ENCODE measurements at places on chromosomes 12 and 14.

DNA sequence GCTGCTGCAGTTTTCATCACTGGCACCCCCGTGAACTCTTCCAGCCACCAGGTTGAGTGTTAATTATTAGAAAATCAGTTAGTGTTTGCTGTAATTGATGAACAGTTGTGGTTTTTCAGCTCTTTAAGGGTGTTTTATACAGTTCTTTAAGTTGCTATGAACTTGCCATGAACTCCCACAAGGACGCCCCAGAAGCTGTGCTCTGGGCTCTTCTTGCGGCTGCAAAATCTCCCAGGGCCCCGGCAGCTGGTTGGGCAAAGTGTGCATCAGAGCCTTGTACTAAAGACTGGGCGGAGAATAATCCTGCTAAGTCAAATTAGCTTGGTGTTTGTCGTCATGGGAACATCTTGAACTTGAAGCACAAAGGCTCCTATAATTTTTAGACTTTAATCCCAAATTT is 82.2 kb downstream of the EML1 start:
- DNase-seq, result no peak

DNA sequence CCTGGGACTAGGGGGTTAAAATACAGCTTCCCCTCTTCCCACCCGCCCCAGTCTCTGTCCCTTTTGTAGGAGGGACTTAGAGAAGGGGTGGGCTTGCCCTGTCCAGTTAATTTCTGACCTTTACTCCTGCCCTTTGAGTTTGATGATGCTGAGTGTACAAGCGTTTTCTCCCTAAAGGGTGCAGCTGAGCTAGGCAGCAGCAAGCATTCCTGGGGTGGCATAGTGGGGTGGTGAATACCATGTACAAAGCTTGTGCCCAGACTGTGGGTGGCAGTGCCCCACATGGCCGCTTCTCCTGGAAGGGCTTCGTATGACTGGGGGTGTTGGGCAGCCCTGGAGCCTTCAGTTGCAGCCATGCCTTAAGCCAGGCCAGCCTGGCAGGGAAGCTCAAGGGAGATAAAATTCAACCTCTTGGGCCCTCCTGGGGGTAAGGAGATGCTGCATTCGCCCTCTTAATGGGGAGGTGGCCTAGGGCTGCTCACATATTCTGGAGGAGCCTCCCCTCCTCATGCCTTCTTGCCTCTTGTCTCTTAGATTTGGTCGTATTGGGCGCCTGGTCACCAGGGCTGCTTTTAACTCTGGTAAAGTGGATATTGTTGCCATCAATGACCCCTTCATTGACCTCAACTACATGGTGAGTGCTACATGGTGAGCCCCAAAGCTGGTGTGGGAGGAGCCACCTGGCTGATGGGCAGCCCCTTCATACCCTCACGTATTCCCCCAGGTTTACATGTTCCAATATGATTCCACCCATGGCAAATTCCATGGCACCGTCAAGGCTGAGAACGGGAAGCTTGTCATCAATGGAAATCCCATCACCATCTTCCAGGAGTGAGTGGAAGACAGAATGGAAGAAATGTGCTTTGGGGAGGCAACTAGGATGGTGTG is 1.9 kb downstream of the GAPDH start:
- DNase-seq, result peak; percentile 30

GRCh38 chr14:88384718-88385117 is 739 bp upstream of the SPATA7 start:
- no peak for DNase-seq

DNA sequence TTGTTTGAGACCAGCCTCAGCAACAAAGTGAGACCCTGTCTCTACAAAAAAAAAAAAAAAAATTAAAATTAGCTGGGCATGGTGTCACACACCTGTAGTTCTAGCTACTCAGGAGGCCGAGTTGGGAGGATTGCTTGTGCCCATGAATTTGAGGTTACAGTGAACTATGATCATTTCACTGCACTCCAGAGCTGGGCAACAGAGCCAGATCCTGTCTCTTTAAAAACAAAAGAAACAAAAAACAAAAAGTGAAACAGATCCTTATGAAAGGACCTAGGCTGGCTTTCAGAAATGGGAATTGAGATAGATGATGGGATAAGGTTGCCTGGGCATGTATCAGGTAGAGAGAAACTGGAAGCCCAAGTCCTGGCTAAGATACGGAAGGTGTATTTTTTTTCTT is 13.9 kb downstream of the ACTR6 start:
- DNase-seq, result no peak

GRCh38 chr14:96256407-96256806 is 397 bp downstream of the BDKRB1 start:
- DNase-seq, result no peak

DNA sequence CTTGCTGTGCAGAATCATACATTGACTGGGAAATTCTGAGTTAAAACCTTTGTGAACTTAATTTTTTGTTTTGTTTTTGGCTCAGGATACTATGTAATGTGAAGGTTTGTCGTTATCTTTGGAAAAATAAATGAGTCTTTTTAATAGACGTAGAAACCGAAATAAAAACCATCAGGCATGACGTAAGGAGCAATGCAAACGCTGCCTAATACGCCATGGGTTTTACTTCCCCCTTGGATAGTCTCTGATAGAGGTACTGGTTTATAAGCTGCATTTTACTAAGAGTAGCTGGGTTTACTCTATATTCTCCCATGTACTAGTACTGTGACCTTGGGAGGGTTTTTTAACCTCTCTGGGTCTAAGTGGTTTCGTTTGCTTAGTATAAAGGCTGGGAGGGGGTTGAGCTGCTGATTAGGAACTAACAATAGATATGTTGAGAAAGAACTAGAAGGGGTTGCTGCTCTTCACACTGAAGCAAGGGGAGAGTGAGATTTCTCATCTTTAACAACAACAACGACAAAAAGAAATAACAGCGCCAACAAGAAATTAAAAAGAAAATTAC is 66.8 kb upstream of the SLCO1C1 start:
- no peak for DNase-seq

- DNase-seq, result no peak
Measured at GRCh38 chr12:116700066-116700465, 37.8 kb downstream of the SPRING1 start.

- DNase-seq, result peak; percentile 76
Measured at GRCh38 chr14:23379366-23380196, 2.7 kb downstream of the CMTM5 start.

DNA sequence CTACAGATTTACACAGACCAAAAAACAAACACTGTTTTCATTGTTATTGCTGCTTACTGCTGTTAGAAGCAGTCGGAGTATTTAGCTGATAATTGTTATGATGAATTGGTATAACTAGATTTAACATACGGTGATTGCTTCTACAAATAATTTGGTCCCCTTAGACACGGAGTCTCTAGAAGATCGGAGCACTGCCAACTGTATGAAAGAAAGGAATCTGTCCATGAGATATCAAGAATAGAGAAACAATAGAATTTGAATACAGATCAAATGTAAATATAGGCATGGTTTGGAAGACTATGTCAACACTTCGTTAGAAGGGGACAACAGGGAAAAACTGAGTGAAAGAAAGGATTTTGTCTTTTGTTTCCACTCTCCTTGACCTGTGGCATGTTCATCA is 110.9 kb downstream of the PPP2R5E start:
- DNase-seq, result no peak

Data from activated CD4-positive, alpha-beta T cell treated with anti-CD3 and anti-CD28 coated beads for 48 hours (primary cell).